Right cardiac atrium (tissue), 5 donors: ENCODE measurements at places on chromosomes 1 and 21. TPM values are rescaled to one million over a fixed set of nuclear protein-coding genes. Genes with fewer than 3 reads are reported as not detected.

PTAFR gene
- polyA plus RNA-seq: 0.52 TPM

MAN1C1 gene
- polyA plus RNA-seq: 9.1 TPM

HES5 gene
- 0.52 TPM for polyA plus RNA-seq

TNFRSF4 gene
- 2.3 TPM for polyA plus RNA-seq

PTPN22 gene
- 0.48 TPM for polyA plus RNA-seq

PRXL2B gene
- 9.3 TPM for polyA plus RNA-seq

ACKR1 gene
- 13.1 TPM for polyA plus RNA-seq

LENEP gene
- not detected for polyA plus RNA-seq
